Mucosa of descending colon (tissue), 3 donors: ENCODE measurements at places on chromosomes 2 and 18.

GRCh38 chr2:48589170-48589767, 28.4 kb upstream of the GTF2A1L start:
- DNase-seq = peak; percentile 9

GRCh38 chr2:29446847-29447246, 331.6 kb downstream of the CLIP4 start:
- DNase-seq = no peak

DNA sequence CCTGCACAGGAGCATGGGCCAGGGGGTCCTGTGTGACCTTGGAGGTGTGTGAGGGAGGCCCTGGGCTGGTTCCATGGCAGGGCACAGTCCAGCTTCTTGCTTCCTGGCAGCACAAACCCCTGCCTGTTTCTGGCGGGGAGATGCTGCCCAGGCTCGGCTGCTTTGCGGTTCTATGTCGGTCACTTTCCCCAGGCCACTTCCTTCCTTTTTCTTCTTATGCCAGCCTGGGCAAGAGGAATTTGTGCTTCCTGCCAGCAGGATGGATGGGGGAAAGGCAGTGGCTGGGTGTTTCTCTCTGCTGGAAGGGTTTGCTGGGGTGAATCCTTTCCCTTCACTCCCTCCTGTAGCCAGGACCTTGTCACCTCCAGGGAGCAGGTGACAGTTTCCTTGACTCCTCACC, 24.3 kb downstream of the ASAP2 start:
- DNase-seq = no peak

DNA sequence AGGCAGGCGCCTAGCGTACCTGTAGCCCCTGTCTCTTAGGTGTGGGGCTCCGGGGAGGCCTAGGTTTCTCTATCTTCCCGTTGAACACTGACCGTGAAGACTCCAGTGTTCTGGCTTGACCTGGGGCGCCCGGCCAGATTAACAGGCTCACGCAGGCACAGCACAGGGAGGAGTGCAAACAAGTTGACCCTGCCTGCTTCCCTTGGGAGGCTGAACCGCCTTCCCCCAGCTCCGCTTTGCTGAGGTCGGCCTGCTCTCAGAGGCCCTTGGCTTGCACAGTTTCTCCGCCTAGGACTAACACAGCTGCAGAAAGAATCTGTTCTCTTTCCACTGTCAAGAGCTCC, 567 bp downstream of the PCYOX1 start:
- DNase-seq = peak; percentile 79
